ENCODE measurements at places on chromosomes 13 and 19.

DNA sequence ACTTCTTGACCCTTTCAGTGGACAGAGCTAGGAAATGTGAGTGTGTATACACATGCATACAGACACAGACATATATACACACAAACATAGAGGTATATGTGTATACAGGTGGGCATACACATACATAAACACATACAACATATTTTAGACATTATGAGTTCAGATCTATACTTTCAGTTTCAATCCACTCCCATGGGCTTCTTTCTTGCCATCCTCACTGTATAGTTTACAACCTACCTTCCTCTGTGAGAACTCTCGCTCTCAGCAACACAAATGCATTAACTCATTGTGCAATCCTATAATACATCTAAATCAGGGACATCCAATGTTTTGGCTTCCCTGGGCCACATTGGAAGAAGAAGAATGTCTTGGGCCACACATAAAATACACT lies 21.2 kb upstream of the SCEL start:
- DNase-seq = no peak

GRCh38 chr13:39037410-39037879 lies 444 bp downstream of the PROSER1 start:
- DNase-seq = no peak

DNA sequence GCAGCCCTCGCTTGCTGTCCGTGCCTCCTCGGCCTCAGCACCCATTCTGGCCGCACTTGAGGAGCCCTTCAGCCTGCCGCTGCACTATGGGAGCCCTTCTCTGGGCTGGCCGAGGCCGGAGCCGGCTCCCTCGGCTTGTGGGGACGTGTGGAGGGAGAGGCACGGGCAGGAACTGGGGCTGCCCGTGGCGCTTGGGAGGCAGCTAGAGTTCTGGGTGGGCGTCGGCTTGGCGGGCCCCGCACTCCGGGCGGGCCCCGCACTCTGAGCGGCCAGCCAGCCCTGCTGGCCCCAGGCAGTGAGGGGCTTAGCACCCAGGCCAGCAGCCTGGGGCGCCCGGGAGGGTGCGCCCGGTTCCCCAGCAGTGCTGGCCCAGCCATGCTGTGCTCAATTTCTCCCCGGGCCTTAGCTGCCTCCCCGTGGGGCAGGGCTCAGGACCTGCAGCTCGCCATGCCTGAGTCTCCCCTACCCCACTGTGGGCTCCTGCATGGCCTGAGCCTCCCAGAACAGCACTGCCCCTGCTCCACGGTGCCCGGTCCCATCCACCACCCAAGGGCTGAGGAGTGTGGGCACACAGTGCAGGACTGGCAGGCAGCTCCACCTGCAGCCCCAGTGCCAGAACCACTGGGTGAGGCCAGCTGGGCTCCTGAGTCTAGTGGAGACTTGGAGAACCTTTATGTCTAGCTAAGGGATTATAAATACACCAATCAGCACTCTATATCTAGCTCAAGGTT lies 240.0 kb upstream of the PRR20A start:
- no peak for DNase-seq

- no peak for DNase-seq
These were observed 2.7 kb downstream of the SMAD9 start for GRCh38 chr13:36917311-36917710.

DNA sequence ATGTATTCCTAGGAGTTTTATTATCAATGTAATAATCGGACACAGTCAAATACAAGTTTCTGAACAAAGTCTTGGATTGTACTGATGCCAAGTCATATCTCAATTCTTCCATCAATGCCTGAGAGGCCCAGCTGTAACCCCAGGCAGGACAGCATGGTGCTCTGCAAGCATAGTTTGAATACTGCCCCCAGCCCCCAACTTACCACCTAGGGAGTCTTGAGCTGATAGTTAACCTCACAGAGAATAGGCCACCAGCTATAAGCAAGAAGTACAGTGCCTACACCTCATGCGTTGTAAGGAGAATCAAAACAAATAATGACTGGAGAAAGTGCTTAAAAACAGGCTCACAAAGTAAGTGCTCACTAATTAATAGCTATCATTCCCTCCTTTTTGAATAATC lies 2.7 kb downstream of the PROSER1 start:
- DNase-seq = no peak

All from CD4-positive, alpha-beta T cell treated with Interleukin-10 for 1 hour (primary cell).